Fibroblast of lung (primary cell): ENCODE measurements at places on chromosomes 6 and 20. TPM values are rescaled to one million over a fixed set of nuclear protein-coding genes. Genes with fewer than 3 reads are reported as not detected.
A peak's percentile ranks its signal among the peaks of the same experiment; 100 is the strongest.

DNA sequence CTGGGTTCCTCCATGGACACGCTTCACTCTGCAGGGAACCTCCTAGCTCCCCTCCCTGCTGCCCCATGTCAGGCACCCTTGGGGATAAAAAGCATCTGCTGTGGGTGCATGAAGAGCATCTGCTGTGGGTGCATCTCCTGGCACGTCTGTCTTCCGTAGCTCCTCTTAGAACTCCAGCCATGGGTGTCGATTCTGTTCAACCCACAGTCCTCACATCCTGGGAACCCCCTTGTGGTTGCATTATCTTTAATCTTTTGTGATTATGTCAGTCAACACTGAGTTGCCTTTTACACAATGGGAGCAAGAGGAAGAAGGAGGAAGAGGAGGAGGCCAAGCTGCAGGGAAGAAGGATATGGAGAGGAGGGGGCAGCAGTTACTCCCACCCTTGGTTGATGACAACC is 24.1 kb upstream of the CCR6 start:
- no peaks in the 10 kb centered on the region for H3K4me1 ChIP-seq
- no peaks in the 10 kb centered on the region for H3K36me3 ChIP-seq
- no peak overlapping the region for H3K4me3 ChIP-seq
- H3K27me3 ChIP-seq = no peaks in the 10 kb centered on the region
- H3K27ac ChIP-seq = no peak overlapping the region
- no peak for DNase-seq

DNA sequence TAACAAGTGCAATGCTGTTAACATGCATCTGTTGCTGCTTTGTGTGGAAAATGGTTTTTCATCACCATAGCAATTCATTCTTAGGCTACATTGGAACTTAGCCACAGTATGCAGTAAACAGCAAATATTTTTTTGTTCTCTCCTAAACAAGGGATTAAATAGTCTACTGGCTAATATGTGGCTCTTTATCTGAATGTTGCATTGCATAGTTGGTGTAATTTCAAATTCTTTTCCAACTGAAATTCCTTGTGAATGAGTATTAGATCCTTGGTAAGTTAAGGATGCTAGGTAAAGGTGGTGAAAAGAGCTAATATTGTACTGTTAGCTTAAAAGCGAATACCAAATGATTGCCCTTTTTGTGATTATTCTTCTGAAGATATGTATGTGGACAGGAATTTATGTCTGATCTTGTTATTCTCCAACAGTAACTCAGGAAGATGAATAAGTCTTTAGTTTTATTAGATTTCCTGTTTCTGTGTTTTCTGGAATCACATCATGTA is 958 bp downstream of the MLIP start:
- no peak overlapping the region for H3K4me3 ChIP-seq
- H3K36me3 ChIP-seq = no peaks in the 10 kb centered on the region
- H3K27ac ChIP-seq = no peak overlapping the region
- H3K4me1 ChIP-seq = no peaks in the 10 kb centered on the region
- H3K27me3 ChIP-seq = peaks cover 2% of the 10 kb centered on the region

DNA sequence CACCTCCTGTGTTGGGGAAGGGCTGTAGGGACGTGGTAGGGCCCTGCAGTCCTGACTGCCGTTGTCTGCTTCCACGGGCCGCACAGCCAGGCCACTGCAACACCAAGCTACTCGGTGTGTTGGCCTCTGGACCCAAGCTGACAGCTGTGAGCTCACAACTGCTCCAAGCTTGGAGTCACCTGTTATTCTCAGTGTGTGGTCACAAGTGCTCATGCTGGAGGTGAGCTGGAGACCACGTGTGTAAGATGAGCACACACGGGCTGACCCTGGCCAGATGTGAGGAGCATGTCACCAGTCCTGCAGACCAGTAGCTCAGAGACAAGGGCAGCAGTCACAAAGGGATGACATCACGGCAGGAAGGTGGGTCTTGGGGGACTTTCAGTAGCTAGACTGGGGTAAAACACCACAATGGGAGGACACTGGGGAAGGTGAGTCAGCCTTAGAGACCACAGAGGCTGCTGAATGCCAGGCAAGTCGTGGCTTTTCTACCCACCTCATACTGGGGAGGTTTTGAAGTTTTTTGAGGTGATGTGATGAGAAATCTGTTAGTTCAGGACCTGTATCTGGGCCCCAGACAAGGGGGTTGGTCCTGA is 87.3 kb downstream of the FAM120B start:
- no peaks in the 10 kb centered on the region for H3K27me3 ChIP-seq
- H3K4me3 ChIP-seq = no peak overlapping the region
- H3K4me1 ChIP-seq = no peaks in the 10 kb centered on the region
- peak; percentile 67 for DNase-seq
- no peak overlapping the region for H3K27ac ChIP-seq
- peaks cover 21% of the 10 kb centered on the region for H3K36me3 ChIP-seq

GRCh38 chr6:131831392-131831791 is 23.6 kb downstream of the ENPP1 start:
- peaks cover 8% of the 10 kb centered on the region for H3K4me1 ChIP-seq
- H3K4me3 ChIP-seq = no peak overlapping the region
- H3K27me3 ChIP-seq = no peaks in the 10 kb centered on the region
- DNase-seq = peak; percentile 75

DNA sequence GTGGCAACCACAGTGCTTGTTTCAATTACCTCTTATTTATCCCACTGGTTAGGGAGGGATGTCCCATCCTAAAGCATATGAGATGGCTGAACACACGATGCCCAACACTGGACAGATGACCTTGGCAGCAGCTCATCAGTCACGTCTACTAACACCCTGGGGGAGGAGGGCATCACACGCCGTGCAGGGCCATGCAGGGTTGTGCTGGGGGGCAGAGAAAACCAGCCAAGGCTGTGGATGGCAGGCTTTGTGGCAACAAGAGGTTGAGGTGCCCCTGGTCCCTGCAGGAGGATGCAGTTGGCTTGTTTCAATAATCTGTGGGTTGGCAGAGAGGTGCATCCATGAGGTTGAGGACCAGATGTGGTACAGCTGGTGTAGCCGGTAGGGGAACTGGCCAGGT is 293.7 kb upstream of the SULF2 start:
- H3K4me1 ChIP-seq = no peaks in the 10 kb centered on the region
- H3K27me3 ChIP-seq = no peaks in the 10 kb centered on the region
- no peaks in the 10 kb centered on the region for H3K36me3 ChIP-seq
- H3K4me3 ChIP-seq = no peak overlapping the region

- H3K27me3 ChIP-seq = no peaks in the 10 kb centered on the region
- H3K4me3 ChIP-seq = no peak overlapping the region
- H3K27ac ChIP-seq = no peak overlapping the region
- DNase-seq = peak; percentile 67
- H3K36me3 ChIP-seq = no peaks in the 10 kb centered on the region
Observed at GRCh38 chr20:58471193-58472164, 43.7 kb downstream of the APCDD1L start.

DNA sequence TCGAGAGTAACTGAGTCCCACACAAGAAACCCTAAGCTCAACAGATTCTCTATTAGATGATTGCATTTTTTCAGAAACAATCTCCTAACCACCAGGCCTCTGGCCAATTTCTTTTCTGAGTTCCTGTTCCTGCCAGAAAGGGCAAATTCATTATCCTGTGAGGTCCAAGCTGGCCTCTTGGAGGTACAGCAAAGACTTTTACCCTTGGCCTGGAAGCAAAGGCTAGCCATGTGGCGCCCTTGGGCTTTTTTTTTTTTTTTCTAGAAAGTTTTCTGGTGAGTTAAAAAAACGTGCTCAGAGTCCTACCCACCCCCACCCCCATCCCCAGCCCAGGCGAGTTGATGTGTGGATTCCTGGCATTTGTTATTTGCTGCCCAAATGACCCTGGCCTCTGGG is 59.0 kb upstream of the EEF1A1 start:
- H3K36me3 ChIP-seq = no peaks in the 10 kb centered on the region
- no peaks in the 10 kb centered on the region for H3K27me3 ChIP-seq
- H3K4me1 ChIP-seq = peaks cover 14% of the 10 kb centered on the region
- DNase-seq = peak; percentile 98
- peak overlapping the region; percentile 98 for H3K27ac ChIP-seq

DNA sequence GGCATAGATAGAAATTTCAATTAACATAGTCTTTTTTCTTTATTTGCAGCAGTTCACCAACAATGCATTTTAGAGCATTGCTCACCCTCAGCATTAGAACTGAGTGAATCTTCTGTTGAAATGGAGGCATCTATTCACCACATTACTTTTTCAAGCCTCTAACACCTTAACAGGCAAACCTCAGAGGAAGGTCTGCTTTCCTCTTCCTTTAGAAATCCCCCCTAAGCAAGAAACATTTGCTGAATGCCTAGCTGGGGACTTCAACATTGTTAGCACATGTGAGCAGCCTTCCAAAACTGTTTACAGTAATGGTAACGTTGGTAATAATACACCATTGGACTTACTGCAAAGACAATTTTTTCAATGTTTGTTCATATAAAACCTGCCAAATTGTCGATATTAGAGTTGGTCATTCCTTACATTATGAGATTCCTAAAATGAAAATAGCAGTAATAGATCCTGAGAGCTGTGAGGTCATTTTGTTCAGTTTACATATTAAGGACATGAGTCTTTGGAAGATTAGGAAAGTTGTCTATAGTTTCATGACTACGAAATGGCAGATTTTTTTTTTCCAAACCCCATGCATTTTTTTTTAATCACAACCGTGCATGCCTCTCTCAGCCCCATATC is 20.6 kb upstream of the AKIRIN2 start:
- H3K4me3 ChIP-seq = no peak overlapping the region
- no peaks in the 10 kb centered on the region for H3K27me3 ChIP-seq
- no peaks in the 10 kb centered on the region for H3K36me3 ChIP-seq
- peaks cover 12% of the 10 kb centered on the region for H3K4me1 ChIP-seq
- peak overlapping the region; percentile 70 for H3K27ac ChIP-seq
- no peak for DNase-seq

DNA sequence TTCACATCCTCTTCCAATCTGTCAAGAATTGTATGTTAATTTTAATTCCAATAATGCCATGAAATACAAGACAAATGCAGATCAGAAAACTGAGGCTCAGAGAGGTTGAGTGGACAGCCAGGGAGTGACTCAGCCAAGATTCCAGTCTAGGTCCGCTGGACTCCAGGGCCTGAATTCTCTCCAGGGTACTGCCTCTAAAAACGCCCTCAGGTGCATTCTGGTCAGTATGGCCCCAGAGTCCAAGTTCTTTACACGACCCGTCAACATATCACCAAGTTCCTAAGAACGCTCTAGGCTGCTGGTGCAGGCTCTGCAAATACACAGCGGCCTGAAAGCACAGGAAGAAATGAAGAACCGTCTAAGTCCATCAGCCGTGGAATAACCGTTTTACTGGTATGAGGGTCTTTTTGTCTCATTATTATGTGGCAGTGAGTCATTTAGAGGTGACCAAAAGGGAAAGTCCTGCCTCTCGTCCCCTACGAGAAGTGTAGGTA is 709 bp upstream of the ASXL1 start:
- H3K4me1 ChIP-seq = peaks cover 27% of the 10 kb centered on the region
- no peaks in the 10 kb centered on the region for H3K36me3 ChIP-seq
- peak overlapping the region; percentile 97 for H3K27ac ChIP-seq
- peak; percentile 66 for DNase-seq
- peak overlapping the region; percentile 71 for H3K4me3 ChIP-seq

DNA sequence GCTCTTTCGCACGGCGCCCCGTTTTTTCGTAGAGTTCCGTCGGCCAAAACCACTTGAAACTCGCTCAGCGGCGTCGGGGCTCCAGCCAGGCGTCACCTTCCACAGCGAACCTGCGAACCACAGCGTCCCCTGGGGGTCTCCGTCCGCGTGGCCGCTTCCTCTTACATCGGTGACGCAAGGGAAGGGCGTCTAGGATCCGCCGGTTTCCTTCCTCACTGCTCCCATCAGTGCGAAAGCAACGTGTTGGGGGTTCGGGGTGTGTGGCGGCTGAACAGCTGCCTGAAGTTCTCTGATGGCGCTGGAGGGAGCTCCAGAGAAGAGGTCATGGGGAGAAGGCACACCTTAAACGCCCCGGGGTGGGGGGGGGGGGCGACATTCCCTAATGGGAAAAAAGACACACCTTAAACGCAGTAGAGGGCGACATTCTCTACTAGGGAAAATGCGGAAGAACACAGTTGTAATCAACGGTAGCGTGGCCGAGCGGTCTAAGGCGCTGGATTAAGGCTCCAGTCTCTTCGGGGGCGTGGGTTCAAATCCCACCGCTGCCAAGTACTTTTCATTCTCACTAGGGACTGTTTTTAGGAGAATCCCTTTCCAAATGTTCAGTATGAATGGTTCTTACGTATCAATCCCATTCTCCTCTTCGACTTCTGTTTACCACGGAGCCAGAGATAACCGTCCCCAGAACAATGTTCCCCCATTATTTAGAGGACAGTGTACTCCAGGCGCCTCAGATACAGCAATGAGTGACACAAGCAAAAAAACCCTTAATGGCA is 16.4 kb downstream of the ZNF311 start:
- no peaks in the 10 kb centered on the region for H3K27me3 ChIP-seq
- H3K4me1 ChIP-seq = no peaks in the 10 kb centered on the region
- no peak overlapping the region for H3K27ac ChIP-seq
- no peaks in the 10 kb centered on the region for H3K36me3 ChIP-seq
- peak; percentile 63 for DNase-seq

GRCh38 chr6:34697544-34697836 is 923 bp upstream of the ILRUN start:
- H3K27ac ChIP-seq = no peak overlapping the region
- peak overlapping the region; percentile 76 for H3K4me3 ChIP-seq
- no peak for DNase-seq
- no peaks in the 10 kb centered on the region for H3K27me3 ChIP-seq

- H3K27me3 ChIP-seq = no peaks in the 10 kb centered on the region
- no peaks in the 10 kb centered on the region for H3K36me3 ChIP-seq
- peaks cover 11% of the 10 kb centered on the region for H3K4me1 ChIP-seq
Observed at GRCh38 chr20:50169329-50169823, 15.9 kb upstream of the PEDS1 start.

The ULBP3 gene
- total RNA-seq = 6.2 and 10.2 TPM in 2 replicates

The CD24 gene
- total RNA-seq = 0.17 and 0.26 TPM in 2 replicates

The BTBD9 gene
- total RNA-seq = 8.2 and 13.4 TPM in 2 replicates

The SLC2A10 gene
- total RNA-seq = 42.1 and 47.2 TPM in 2 replicates

The AGER gene
- total RNA-seq = 0.26 and 0.50 TPM in 2 replicates

The F13A1 gene
- under 0.01 TPM in 1 of 2 replicates, not detected in the other for total RNA-seq
